Upper lobe of left lung (tissue), 6 donors: ENCODE measurements at places on chromosomes 1 and 21.
A peak's percentile ranks its signal among the peaks of the same experiment; 100 is the strongest.

DNA sequence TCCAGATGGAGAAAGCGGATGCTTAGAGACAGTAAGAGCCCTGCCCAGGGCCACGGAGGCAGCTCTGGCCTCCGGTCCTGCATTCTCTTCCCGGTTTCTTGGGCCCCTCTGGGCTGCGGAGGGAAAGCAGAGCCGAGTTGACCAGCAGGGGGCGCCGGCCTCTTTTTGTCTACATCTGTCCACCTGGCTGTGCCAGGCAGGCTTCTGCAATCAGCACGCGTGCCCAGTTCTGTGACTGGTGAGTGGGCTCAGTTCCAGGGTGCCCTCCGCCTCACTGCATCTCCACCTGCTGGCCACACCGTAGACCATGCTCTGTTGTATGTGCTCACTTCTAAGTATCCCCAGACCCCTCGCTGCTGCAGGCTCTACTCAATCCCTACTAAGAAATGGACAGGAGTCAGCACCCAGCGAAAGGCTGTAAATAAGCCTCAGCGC lies 6.7 kb upstream of the HUNK start:
- peak; percentile 91 for DNase-seq

GRCh38 chr1:151693057-151693651 lies 23.4 kb downstream of the CELF3 start:
- DNase-seq: no peak

DNA sequence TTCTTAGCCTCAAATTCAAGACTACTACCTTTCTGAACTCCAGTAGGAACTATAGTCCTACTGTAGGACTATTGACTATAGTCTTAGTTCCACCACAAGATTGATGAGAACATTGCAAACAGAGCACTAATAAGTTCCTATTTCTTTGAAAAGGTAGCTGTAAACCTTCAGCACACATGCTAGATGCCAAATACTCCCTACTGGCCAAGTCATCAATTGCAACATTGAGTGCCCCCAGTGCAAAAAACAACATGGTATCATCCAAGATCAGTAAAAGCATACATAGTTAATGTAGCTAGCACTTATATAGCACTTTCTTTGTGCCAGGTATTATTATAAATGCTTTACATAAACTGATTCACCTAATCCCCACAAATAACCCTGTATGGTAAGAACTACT lies 99.8 kb downstream of the MRPL39 start:
- DNase-seq: no peak

- no peak for DNase-seq
Observed at GRCh38 chr21:35337573-35337972, 288.5 kb upstream of the RUNX1 start.

GRCh38 chr21:44602463-44602850 lies 2.1 kb downstream of the KRTAP10-7 start:
- DNase-seq: no peak

DNA sequence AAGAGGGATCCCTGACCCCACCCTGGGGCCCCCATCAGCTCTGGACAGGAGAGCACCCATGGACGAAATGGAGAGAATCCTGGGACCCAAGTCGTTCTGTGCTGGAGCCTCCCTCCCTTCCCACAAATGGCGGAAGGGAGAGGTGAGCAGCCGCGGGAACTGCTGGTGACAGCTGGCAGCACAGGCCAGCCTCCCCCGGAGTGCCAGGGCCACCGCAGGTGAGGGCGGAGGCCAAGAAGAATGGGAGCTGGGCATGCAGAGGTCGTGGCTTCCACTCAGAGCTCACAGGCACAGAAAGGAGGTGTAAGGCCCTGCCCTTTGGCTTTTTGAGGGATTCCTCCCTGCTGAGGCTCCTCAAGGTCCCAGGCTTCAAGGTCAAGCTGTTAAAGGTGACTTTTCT lies 24.6 kb downstream of the SLC1A7 start:
- no peak for DNase-seq

DNA sequence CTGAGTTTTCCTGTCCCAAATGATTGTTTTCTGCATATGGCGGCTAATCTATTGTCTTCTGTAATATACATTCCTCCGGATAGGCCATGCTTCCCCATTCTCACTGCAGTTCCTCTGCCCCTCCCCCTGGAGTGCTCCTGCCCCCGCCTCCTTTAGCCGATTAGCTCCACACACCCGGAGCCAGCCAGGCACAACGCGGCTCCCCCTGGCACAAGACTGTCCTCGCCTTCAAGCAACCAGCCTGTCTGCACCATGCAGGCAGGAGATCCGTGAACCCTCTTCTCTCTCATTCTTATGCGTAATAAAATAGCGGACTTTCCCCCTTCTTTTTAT lies 18.0 kb downstream of the SERTAD4 start:
- peak; percentile 61 for DNase-seq

GRCh38 chr1:46529031-46529630 lies 22.3 kb downstream of the KNCN start:
- DNase-seq: no peak

GRCh38 chr1:15691434-15692032 lies 7.4 kb downstream of the PLEKHM2 start:
- no peak for DNase-seq

DNA sequence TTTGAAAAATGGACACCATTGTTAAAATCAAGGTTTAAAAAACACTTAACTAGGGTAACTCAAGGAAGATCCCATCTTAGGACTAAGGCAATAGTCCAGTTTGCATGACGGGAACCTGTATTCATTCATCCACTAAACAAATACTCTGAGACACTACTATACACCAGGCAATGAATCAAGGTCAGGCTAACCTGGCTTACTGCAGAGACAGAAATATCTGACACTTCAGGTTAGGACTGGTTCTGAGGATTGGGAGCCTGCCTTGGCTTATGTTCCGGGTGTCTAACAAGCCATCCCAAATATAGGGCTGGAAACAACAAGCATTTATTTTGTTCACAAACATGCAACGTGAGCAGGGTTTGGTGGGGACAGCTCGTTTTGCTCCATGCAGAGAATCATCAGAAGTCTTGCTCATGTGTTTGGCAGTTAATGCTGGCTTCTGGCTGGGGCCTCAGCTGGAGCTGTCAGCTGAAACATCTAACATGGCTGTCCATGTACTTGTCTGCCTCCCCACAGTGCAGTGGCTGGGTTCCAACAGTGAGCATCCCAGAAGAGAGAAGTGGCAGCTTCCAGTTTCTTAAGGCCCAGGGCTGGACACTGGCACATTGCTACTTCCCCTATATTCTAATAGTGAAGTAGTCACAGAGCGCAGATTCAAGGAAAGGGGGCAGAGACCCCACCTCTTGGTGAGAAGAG lies 37.0 kb upstream of the CAMK1G start:
- DNase-seq: no peak

GRCh38 chr1:165857046-165857801 lies 29.8 kb downstream of the UCK2 start:
- DNase-seq: no peak

DNA sequence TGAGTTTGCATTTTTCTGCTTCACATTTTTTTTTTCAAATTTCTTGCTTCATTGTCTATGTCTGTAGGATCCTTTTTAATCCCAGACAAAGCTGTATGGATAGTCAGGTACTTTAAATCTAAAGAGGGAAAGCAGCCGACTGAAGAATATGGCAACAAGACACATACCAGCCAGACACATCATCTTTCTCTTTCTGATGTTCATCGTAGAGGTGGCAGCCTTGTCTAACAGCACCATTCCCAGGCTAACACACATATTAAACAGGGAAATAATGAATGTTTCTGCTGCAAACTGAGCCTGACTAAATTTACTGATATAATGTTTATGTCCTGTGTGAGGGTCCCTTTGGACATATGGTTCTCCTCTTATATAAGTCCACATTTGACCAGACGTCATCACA lies 3.7 kb upstream of the TEKT2 start:
- no peak for DNase-seq

GRCh38 chr1:155321639-155322503 lies 1.2 kb downstream of the RUSC1 start:
- no peak for DNase-seq

DNA sequence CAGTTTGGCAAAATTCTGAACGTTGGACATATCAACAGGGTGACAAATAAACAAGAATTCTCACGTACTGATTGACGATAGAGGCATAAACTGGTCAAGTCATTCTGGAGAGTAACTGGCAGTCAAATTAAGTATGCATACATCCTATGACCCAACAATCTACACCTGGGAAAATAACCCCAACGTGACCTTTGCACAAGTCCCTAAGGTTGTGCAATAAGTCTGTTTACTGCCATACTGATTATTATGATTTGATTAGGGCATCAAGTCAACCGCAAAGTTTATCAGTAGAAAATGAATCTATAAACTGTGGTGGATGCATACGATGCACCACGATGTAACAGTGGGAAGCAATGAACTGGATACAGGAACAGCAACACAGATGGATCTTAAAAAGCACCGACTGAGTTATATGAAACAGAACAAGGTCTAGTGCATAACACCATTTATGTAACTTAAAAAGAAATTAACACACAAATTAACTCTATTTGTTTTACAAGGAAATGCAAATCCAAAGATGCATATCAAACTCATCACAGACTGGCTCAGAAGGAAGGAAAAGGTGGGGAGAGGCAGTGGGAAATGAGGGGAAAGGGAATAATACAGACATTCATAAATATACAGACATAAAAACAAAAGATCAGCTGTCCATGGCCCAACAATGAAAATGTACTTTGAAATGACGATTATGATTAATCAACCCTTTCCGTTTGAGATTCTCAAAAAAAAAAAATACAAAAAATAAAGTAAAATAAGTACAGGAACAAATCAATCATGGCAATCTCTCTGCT lies 41.0 kb upstream of the SEC16B start:
- DNase-seq: no peak

- DNase-seq: no peak
Observed at GRCh38 chr1:56505792-56506743, 73.3 kb downstream of the PLPP3 start.
